Activated T-helper 2 cell treated with anti-CD3 and anti-CD28 coated beads, Interferon-gamma antibody, Interleukin-2, Interleukin-4, amounts not matched to agents 10 μg/mL and 5 μg/mL and 100 μg/mL, durations not matched to agents 14 hours and 24 hours and 36 hours (primary cell): ENCODE measurements at places on chromosomes 16 and 17.

DNA sequence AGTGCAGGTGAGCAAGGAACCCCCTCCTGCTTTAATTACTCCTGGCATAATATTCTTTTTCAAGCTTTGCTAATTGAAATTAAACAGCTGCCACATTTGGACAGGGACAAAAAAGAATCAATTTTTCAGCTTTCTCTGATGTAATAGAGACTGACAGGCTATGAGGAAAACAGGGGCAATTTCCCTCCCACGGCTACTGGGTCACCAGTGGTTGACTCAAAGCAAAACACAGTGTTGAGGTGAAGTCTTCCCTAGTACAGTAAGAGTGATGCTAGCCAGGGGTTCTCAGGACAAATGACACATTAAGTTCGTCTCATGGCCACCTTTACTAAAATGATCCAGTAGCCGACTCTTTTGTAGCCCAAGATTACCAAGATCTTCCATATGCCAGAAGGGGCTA is 38.6 kb upstream of the PMFBP1 start:
- H3K27me3 ChIP-seq = peaks cover 7% of the 10 kb centered on the region
- no peaks in the 10 kb centered on the region for H3K4me1 ChIP-seq
- no peaks in the 10 kb centered on the region for H3K36me3 ChIP-seq
- H3K27ac ChIP-seq = no peak overlapping the region
- H3K4me3 ChIP-seq = no peak overlapping the region
- DNase-seq = no peak

GRCh38 chr16:23359092-23359760 is 57.1 kb downstream of the SCNN1B start:
- H3K36me3 ChIP-seq = no peaks in the 10 kb centered on the region
- no peak overlapping the region for H3K4me3 ChIP-seq
- no peak for DNase-seq
- H3K4me1 ChIP-seq = no peaks in the 10 kb centered on the region
- H3K27ac ChIP-seq = no peak overlapping the region

DNA sequence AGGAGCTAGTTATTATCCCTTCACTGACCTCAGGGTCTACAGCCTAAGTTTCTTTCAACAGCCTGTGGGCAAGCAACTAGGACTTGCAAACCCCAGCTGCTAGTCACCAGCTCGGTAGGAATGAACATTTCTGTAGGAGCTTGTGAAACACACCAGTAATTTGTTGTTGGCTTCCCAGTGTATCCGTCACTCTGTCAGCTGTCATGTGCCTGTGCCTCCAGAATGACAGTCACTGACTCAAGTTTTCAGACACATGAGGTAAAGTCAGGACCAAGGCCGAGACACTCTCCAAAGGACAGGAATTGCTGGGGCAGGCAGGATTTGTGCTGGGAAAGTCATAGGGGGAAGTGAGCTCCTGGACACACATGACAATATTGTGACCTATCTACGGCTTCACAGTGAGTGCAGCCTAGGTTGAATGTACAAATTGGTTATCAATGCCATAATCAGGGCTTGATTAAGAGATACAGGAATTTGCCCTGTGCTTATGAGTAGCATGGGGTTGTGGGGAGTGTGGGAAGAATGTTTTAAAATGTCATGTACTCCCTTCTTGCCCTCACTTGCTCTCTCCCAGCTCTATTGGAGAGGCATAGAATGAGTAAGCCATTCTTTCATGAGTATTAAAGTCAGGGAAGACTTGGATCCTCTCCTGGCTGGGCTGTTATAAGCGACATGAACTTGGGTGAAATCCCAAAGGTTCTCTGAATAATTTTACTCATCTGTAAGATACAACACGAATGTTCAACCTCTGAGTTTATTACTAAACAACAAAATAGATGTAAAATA is 391.4 kb downstream of the UTP18 start:
- peaks cover 6% of the 10 kb centered on the region for H3K27me3 ChIP-seq
- H3K4me3 ChIP-seq = no peak overlapping the region
- no peaks in the 10 kb centered on the region for H3K4me1 ChIP-seq
- H3K27ac ChIP-seq = no peak overlapping the region
- H3K36me3 ChIP-seq = no peaks in the 10 kb centered on the region
- no peak for DNase-seq

DNA sequence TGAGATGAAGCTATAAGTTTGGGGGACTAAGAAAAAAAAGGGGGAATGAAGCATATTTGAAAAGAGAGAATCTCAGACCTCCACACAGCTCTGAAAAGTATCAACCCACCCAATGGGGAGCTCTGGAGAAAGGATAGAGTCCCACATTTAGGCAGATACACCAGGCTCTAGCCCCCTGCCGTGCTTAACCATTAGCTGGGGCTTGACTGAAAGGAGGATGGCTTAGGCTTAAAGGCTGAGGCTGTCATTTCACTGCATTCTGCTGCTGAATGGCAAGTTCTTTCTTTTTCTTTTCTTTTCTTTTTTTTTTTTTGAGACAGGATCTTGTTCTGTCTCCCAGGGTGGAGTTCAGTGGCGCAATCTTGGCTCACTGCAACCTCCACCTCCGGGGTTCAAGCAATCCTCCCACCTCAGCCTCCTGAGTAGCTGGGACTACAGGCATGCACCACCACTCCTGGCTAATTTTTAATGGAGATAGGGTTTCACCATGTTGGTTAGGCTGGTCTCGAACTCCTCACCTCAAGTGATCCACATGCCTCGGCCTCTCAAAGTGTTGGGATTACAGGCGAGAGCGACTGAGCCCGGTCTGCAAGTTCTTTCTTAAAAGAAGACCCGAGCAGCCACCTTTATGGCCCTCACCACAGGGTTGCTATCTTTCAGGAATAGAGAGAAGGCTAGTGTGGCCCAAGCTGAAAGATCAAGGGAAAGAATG is 9.0 kb upstream of the MMP2 start:
- H3K36me3 ChIP-seq = peaks cover 4% of the 10 kb centered on the region
- peaks cover 17% of the 10 kb centered on the region for H3K4me1 ChIP-seq
- H3K27me3 ChIP-seq = peaks cover 5% of the 10 kb centered on the region

- no peak overlapping the region for H3K4me3 ChIP-seq
- no peaks in the 10 kb centered on the region for H3K4me1 ChIP-seq
- no peak for DNase-seq
- peaks cover 24% of the 10 kb centered on the region for H3K27me3 ChIP-seq
- no peak overlapping the region for H3K27ac ChIP-seq
- H3K36me3 ChIP-seq = no peaks in the 10 kb centered on the region
These were observed 275.5 kb upstream of the IRX5 start for GRCh38 chr16:54655121-54655590.

GRCh38 chr16:13988038-13988437 is 68.1 kb downstream of the ERCC4 start:
- DNase-seq = no peak
- no peaks in the 10 kb centered on the region for H3K27me3 ChIP-seq
- no peaks in the 10 kb centered on the region for H3K36me3 ChIP-seq
- H3K4me3 ChIP-seq = no peak overlapping the region
- no peaks in the 10 kb centered on the region for H3K4me1 ChIP-seq
- H3K27ac ChIP-seq = no peak overlapping the region

DNA sequence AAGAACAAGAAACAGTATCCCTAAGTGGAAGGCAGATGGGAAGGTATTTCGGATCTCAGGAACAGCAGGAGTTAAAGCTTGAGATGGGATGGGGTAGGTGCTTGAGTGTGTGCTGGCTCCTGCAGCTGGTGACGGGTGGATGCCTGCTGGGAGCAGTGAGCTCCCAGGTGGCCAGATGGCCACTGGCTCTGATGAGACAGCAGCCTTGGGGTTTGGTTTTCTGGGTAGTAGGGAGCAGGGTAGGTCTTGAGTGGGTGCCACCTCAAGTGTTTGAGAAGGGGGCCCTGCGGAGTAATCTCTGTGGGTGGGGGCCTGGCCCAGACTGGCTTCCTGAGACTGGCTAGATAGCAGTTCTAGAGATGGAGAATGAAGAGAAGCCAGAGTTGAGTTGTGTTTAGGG is 10.3 kb downstream of the EPN2 start:
- H3K36me3 ChIP-seq = no peaks in the 10 kb centered on the region
- H3K4me3 ChIP-seq = no peak overlapping the region
- H3K27me3 ChIP-seq = peaks cover 11% of the 10 kb centered on the region
- H3K27ac ChIP-seq = no peak overlapping the region
- DNase-seq = no peak

GRCh38 chr16:1674751-1675664 is 3.1 kb upstream of the JPT2 start:
- DNase-seq = no peak
- H3K4me3 ChIP-seq = no peak overlapping the region
- peaks cover 62% of the 10 kb centered on the region for H3K36me3 ChIP-seq

DNA sequence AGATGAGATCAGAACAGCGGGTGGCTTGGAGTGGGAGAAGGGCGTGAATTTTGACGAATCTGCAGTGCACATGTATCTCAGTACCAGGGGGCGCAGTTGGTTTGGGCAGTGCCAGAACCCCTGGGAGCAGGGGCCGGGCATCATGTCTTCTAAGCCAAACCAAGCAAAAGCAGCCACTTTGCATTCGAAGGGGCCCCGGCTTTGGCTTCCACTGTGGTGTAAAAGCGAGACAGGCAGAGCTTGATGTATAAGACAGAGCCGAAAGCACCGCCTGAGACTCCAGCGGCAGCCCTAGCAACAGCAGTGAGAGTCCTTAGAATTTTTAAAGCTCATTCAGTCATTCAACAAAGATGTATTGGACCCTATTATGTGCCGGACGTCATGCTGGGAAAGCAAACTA is 3.8 kb upstream of the XYLT1 start:
- H3K4me1 ChIP-seq = peaks cover 43% of the 10 kb centered on the region
- DNase-seq = no peak
- H3K4me3 ChIP-seq = peak overlapping the region; percentile 52
- no peaks in the 10 kb centered on the region for H3K36me3 ChIP-seq
- H3K27me3 ChIP-seq = no peaks in the 10 kb centered on the region
- H3K27ac ChIP-seq = peak overlapping the region; percentile 60
